AG08395 (cell line): ENCODE measurements at places on chromosomes 11 and 22.

DNA sequence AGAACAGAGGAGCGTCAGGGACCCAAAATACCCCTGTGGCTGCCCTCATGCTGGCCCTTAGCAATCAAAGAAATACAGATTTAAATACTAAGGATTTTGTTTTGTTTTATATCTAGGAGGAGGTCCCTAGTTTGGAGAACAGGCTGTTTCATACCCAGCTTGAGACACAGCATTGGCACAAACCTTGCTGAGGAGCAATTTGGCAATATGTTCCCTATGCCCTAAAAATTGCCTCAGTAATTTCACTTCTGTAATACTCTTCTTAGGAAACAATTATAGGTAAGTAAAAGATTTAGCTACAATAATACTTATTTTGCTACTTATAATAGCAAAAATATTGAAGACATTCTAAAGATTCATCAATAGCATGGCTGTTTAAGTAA, 37.0 kb downstream of the TSKU start:
- DNase-seq: no peak

- DNase-seq: peak; percentile 47
Measured at GRCh38 chr22:23233752-23234408, 53.6 kb downstream of the BCR start.

- DNase-seq: no peak
Measured at GRCh38 chr11:66172146-66172545, 96.3 kb upstream of the RAB1B start.

DNA sequence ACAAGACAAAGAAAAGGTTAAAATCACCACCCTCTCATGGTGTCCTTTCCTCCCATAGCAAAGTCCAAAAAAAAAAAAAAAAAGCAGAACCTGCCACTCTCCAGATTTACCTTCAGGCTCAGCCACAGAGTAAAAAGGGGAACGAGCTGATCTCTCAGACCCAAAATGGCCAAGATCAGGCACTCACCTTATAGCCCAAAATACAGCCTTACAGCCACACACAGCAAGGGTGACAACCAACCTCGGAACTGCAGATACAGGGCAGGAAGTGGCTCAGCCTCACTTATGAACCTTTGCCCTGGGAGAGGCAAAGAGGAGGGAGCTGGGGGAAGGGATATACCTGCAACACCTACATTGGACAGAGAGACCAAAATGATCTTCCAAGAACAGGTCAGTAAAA, 4.5 kb downstream of the FHIP1B start:
- no peak for DNase-seq

DNA sequence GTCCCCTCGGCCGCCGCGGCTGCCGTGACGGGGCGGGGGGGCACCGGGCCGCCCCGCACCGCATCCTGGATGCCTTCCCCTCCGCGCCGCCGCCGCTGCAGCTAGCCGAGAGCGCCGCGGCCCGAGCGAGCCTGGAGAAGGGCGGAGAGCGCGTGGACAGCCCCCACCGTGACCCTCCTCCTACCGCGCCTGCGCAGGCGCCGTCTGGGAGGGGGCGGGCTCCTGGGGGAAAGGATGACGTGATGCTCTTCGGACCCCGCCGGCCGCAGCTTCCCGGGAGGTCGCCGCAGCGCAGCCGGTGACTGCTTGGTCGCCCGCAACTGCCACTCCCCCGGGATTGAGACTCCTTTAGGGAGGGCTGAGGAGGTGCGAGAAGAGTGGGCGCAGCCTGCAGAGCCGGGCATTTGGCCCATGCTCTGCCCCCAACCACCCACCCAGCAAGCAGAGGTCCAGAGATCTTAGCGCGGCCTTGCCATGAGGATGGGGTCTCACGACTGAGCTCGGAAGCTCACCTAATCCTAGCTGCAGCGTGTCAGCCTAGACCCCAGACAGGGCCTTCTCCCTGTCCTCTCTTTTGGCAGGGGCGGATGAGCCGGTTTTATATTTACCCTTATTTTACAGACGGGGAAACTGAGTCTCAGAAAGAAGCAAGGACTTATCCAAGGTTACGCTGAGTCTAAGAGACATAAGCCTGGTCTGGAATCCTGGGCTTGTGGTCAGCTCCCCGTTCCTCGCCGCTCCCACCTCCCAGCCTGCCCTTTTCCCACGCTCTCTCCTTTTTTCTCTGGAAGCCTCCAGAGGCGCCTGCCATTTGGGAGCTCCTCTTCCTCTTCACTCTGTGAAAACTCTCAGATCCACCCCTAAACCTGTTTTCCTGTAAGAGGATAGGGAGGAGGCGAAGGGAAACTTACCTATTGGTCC, at the start of gene DENND5A:
DENND5A (minus strand) TSS at position 140 of the 921 bp plus-strand sequence. CDS start 281 bp downstream, outside the sequence.
- peak; percentile 100 for DNase-seq

- peak; percentile 95 for DNase-seq
Measured at GRCh38 chr22:18023509-18024275, 669 bp downstream of the MICAL3 start.

DNA sequence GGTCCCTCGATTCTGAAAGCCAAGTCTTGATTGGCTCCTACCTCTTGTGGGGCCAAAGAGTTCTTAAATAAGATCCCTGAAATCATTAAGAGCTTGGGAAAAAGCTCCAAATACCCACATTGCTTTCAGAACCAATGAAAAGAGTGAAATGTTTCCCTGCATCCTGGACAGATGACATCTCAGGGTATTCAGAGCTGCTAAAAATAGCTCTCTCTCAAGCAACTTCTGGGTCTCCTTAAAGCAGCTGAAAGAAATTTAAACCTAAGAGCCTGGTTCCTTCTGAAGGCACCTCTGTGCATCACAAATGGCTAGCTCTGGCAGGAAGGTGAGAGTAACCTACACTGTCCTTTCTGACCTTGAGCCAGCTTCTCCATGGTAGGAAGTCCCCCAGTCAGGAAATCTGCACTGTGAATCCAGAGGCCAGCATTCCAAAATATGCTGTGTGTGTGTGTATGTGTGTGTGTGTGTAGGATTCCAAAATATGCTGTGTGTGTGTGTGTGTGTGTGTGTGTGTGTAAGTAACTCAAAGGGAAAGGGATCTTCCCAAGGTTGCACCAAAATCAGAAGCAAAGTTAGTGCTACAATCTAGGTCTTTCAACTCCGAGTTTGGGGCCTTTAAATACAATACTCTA, 50.1 kb downstream of the RELT start:
- peak; percentile 17 for DNase-seq

- peak; percentile 86 for DNase-seq
Measured at GRCh38 chr11:1050581-1051355, 14.2 kb upstream of the MUC6 start.

DNA sequence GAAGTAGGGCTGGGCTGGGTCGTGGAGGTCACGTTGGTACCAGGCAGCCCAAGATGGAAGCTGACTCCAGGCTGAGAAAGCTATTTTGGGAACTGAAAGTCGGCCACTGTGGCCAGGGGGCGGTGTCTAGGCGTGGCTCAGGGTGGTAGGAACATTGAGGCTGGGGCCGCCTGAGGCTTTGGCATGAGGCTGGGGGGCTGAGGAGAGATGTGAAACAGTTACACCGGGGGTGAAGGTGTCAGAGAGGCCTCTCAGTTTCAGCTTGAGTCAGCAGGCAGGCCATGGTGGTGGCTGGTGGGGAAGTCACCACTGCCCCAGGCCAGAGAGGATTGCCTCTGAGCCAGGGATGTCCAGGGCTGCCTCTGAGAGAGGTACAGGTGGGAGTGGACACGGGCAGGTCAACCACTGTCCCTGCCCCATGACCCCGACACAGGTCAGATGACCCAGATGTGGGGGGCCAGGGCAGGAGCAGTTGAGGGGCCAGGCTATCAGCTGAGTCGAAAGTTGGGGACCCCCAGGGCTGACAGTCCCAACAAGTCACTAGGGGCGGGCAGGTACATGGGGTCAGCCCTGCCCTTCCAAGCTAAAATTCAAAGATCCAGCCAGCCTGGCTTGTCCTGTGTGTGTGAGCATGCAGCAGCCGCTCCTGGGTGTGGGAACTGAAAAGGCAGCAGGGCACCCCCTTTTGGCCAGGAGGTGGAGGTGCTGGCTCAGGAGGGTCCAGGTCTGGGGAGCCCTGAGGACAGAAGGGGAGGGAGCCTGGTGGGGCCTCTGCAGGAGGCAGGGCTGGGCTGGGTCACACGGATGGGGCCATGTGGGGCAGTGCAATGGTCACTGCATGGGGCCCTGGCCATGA, 7.2 kb downstream of the KCNK7 start:
- peak; percentile 38 for DNase-seq

- peak; percentile 93 for DNase-seq
Measured at GRCh38 chr11:64566042-64566914, 24.7 kb upstream of the SLC22A12 start.

DNA sequence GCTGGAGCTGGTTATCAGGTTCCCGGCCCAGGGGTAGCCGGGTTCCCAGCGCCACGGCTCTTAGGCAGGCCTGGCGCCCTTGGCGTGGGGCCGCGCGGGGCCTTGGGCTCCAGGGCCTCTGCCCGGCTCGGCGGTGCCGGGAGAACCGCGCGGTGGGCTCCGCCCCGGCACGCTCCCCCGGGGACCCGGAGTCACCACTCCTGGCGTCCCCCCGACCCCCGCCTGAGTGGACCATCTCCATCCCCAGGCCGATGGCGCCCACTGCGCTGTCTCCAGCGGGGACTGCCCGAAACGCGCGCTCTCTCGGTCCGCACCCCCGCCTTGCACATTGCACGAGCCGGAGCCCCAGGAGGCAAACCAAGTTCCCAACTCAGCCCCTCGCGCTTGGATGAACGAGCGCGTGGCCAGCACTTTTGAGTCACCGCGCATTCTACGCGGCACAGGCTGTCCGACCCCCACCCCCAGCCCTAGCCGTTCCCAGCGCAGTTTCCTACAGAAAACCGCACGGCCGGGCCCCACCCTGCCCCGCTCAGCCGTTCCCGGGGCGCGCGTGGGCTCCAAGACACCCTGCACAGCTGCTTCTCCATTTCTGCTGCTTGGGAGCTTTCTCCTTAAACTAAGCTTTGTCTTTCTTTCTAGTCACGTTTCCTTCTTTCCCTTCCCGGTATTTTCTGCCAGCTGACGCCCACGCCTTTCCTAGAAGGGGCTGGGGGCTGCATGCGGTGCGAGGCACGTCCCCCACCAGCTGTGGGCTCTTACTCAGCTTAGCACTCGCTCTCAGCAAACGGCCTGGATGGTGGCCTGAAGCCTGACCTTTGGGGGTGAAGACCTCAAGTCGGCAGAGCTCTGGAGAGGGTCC, 650 bp upstream of the CHID1 start:
- peak; percentile 57 for DNase-seq

GRCh38 chr11:107916671-107917241, 11.5 kb upstream of the RAB39A start:
- DNase-seq: peak; percentile 21

DNA sequence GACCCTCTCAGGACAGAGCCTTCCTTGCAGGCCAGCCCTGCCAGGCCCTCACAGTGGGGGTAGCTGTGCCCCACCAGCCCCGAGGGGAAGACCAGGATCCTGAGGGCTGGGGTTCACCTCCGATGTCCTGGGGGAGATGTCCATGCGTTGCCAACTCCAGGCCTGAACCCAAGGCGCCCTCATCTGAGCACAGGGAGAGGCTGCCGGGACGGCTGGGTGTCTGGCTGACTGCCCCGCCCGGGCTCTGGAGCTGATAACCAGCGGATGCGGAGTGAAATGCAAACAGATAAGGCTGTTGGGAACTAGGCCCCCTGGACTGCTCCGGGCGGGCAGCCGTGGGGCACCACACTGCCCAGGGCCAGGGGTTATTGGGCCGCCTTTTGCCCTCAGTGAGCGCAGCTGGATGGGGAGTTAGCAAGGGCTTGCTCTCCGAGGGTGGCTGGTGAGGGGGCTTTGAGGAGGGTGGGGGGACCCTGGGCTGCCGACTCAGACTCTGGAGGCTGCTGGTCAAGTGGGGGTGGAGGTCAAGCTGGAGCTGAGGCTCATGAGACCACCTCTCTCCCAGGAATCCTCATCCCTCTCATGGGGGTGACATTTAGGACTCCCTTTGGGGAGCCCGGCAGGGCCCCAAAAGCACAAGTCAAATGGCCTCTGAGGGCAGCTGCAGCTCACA, 5.6 kb upstream of the MUC6 start:
- DNase-seq: no peak

- DNase-seq: no peak
Measured at GRCh38 chr22:47690586-47690985, 928.1 kb downstream of the TBC1D22A start.

DNA sequence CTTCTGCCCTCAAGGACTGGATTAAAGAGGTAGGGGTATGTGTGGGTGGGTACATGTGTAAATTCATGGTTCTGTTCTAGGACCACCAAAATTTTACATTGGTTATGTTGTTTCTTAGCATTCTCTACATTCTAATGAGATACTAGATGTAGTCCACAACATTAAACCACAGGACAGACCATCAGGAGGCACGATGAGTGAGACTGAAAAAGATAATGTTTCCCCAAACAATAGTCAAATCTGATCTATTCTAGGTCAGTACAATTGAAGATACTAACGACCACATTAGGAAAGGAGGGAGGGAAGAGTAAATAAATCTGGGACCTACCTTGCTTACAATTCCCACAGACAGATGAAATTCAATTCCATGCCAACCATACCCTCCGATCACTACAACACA, 42.2 kb downstream of the MRTFA start:
- no peak for DNase-seq

DNA sequence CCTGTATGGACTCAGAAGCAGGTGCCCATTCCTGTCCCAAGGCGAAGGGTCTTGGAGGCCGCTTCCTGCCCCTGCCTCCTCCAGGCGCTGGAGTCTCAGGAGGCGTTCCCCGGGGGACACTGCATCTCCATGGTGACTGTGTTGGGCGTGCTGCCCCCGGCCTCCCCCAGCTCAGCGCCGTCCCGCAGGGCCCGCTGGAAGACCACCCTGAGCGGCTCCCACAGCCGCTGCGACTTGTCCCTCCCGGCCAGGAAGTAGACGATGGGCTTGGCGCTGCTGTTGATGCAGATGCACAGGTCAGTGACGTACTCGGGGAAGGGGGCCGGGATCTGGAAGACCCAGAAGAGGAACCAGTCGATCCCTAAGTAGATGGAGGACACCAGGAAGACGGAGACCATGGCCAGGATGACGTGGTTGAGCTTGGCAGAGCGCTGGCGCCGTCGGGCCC, 7.8 kb downstream of the MRGPRF start:
- DNase-seq: no peak

DNA sequence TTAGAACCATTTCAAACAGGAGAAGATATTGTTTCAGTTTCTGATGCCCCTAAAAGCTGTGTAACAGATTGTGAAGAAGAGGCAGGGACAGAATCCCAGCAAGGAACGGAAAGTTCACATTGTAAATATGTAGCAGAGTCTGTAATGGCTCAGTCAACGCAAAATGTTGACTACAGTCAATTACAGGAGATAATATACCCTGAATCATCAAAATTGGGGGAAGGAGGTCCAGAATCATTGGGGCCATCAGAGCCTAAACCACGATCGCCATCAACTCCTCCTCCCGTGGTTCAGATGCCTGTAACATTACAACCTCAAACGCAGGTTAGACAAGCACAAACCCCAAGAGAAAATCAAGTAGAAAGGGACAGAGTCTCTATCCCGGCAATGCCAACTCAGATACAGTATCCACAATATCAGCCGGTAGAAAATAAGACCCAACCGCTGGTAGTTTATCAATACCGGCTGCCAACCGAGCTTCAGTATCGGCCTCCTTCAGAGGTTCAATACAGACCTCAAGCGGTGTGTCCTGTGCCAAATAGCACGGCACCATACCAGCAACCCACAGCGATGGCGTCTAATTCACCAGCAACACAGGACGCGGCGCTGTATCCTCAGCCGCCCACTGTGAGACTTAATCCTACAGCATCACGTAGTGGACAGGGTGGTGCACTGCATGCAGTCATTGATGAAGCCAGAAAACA, 40.8 kb downstream of the IGLL1 start:
- peak; percentile 75 for DNase-seq
